Sigmoid colon (tissue), 7 donors: ENCODE measurements at places on chromosomes 7 and 10. TPM values are rescaled to one million over a fixed set of nuclear protein-coding genes. Genes with fewer than 3 reads are reported as not detected.

HYAL4 gene
- not detected for total RNA-seq

GRCh38 chr10:30455816-30456215, 21.8 kb downstream of the MAP3K8 start:
- no peak for DNase-seq

DNA sequence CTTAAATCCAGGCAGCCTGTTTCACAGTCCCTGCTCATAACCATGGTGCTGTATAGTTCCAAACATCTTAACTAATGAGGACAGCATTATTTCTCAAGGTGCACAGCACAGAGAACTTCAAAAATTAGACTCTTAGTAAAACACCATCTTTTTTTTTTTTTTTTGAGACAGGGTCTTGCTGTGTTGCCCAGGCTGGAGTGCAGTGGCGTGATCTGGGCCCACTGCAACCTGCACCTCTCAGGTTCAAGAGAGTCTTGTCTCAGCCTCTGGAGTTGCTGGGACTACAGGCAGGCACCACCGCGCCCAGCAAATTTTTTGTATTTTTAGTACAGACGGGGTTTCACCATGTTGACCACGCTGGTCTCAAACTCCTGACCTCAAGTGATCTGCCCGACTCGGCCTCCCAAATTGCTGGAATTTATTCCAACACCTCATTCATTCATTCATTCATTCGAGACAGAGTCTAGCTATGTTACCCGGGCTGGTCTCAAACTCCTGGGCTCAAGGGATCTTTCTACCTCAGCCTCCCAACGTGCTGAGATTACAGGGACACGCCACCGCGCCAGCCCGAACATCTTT, 507 bp upstream of the TMEM254 start:
- no peak for DNase-seq

GRCh38 chr10:107576746-107577145, 412.2 kb upstream of the SORCS1 start:
- DNase-seq, result no peak
